SHP77 (cell line): ENCODE measurements at places on chromosomes 4 and X.

- no peak for DNase-seq
These were observed 139.4 kb upstream of the CPEB2 start for GRCh38 chr4:14862891-14863290.

DNA sequence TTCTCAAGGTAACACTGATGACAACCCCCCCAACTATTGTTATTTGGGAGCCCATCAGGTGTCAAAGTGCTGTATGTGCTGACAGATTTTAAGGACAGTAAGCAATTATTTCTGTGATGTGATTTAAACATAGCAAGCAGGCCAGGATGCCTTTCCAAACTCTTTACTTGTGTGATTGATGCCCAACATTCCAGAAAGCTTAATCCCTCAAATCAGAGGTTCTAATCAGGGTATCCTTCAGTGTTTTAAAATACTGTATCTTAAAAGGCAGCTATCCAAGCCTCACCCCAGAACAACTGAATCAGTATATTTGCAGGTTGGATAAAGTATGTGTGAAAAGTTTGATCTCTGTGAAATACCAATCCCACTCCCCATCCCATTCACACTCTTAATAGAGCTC is 119.7 kb downstream of the GASK1B start:
- no peak for DNase-seq

DNA sequence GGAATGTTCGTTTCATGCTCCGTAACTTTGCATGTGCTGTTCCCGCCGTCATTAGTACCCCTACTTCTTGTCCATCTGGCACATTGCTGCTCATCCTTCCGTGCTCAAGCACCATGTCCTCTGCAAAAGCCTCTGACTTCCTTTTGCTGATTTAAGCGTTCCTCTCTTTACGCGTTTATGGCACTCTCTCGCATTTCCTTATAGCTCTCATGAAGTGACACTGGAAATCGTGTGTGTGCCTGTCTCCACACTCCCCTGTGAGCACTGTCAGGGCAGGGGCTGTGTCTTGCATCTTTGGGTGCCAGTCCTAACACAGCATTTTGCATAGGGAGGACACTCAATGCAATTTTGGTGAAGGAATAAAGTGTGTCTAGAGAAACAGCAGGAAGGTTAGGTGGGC is 210.6 kb upstream of the FAT1 start:
- DNase-seq: no peak

- DNase-seq: no peak
These were observed 182.6 kb downstream of the GABRB1 start for GRCh38 chr4:47213971-47214370.

DNA sequence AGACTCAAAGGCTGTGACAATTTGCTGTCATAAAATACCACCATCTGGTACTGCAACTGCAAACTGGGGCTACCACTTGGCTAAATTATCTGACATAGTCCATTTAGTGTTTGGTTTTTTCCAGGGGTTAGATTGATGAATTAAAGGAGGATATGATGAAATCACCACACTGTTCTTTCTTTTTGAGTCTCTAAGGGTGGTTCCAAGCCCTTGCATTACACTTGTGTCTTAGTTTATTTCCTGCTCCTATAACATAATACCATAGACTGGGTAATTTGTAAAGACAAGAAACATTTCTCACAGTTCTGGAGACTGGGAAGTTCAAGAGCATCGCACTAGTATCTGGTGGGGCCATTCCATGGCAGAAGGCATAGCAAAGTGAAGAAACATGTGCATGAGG is 32.0 kb upstream of the CD38 start:
- DNase-seq: no peak

DNA sequence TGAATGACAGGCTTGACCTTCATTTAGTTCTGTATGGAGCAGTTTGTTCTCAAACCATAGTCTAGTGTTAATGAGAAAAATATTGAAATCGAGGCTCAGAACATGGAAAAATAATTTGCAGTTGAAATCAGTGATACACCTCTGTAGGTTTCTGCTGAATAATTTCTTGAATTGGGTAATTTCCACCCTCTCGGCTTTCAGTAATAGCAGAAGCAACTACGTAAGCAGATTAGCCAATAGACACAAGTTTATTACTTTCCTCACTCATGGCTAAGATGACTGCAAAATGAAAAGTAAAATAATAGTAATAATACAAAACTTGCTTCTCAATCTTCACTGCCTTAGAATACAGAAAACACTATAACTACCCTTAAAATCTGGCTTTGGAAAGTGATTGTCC is 46.0 kb downstream of the USP38 start:
- DNase-seq: no peak
